ENCODE measurements at places on chromosomes 2 and 18. TPM values are rescaled to one million over a fixed set of nuclear protein-coding genes. Genes with fewer than 3 reads are reported as not detected.

GRCh38 chr2:134459706-134460406, 206.0 kb downstream of the MGAT5 start:
- DNase-seq: peak; percentile 40

DNA sequence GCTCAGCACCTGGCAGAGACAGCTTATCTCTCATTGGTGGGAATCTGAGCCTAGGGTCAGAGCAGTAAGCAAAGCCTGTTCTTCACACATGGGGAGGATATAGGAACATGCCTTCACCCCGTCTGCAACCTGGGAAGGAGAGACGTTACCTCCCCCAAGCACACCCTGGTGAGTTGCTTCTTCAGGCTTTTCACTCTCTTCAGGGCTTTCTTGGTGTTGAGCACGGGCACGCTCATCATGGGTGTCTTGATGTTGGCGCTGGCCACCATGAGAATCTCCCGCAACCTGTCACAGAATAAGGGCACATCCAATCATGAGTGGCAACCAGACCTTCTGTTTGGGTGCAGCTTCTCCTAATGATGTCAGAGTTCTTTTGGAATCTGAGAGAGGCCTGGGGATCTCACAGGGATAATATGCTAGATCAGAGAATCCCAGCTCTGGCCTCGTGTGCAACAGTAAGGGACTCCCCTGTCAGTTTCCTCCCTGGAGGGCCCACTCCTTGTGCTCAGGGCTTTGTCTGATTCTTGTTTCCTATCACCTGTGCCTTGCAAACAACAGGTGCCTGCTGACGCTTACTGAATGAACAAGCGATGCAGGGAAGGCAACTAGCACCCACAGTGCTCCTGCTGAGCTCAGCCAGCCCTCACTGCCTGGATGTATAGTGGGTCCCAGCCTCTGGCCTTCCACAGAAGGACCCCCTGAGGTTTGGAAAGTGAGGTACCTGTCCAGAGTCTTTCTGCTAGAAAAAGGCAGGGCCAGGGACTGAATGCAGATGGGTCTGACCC, 66.3 kb downstream of the POLR1A start:
- DNase-seq: peak; percentile 44

GRCh38 chr18:44589693-44590355, 90.9 kb upstream of the SETBP1 start:
- no peak for DNase-seq

The SLC19A3 gene
- total RNA-seq: 5.1 TPM

DNA sequence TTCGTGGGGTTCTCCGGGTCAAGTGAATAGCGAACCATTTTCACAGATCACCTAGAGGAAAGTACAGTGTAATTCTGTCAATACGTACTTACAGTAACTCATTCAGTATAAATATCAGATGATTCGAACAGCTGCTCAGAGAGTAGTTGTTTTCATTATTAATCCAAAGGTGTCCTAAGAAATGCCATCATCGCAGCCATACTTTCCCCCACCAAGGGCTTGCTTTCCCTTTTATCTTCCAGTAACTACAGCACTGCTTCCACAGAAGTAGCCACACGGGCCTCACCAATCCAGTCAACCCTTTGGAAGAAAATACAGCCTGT, 4.5 kb upstream of the C18orf32 start:
- no peak for DNase-seq
